ENCODE measurements at places on chromosomes 16 and 17. TPM values are rescaled to one million over a fixed set of nuclear protein-coding genes. Genes with fewer than 3 reads are reported as not detected.
A peak's percentile ranks its signal among the peaks of the same experiment; 100 is the strongest.

DNA sequence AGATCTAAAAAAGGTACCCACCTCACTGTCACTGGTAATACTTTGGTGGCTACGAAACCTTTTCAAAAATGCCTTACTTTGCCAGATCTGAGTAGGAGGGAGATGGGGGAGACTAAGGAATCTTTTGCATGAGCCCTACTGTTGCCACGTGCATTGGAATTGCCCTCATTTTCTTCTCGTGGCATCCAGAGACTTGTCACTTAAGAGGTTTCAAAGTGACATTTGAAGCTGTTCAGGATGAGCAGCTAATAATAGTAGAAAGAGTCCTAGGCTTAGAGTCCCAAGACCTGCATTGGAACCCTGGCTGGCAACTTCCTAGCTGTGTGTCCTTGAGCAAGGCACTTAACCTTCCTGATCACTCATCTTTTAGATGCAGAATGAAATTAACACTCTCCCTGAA is 43.5 kb downstream of the GPRC5B start:
- DNase-seq: no peak

GRCh38 chr17:45018848-45019711 is 32.4 kb downstream of the DCAKD start:
- peak; percentile 70 for DNase-seq

DNA sequence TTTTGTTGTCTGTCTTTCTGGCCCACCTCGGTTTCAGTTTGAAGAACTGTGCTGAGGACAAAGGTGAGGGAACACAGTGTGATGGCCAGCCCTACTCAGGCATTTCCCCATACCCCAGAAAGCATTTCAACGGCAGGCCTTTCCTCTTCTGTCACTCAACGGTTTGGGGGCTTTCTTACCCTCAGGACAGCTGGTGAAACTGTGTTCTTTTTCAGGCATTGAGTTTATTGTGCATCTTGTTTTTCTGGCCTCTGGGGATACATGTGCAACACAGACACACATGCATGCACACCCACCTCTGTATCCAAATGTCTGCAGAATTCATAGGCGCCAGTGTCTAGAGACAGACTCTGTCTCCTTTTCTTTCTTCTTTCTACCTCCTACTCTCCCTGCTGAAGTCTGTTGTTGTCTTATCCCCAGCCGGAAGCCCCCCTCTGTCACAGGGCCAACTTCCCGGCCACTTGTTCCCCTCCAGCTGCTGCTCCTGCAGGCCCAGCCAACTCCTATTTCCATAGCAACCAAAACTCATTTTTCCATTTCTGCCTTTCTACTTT is 17.0 kb downstream of the CHD9 start:
- peak; percentile 98 for DNase-seq

DNA sequence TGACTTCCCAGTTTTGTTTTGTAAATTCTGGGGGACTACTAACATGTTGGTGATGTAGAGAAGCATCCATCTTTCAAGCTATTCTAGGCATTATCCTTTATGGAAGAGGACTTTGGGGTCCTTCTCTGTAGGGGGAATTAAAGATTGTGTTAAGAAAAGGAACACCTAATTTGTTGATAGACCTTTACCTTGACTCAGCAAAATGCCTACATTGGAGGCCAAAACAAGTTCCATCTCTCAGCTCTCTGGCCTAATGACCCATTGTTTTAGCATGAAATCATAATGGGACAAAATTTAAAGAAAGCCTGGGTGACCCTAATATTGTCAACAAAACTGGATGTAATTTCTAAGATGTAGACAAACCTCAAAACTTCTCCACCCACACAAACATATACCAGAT is 465.3 kb upstream of the SOX9 start:
- no peak for DNase-seq

GRCh38 chr16:1926271-1926670 is 8.1 kb upstream of the HS3ST6 start:
- no peak for DNase-seq

The HOXB13 gene
- not detected for total RNA-seq

GRCh38 chr16:3951861-3952736 is 71.6 kb upstream of the CREBBP start:
- DNase-seq: peak; percentile 83

The TP53TG3C gene
- not detected for total RNA-seq

DNA sequence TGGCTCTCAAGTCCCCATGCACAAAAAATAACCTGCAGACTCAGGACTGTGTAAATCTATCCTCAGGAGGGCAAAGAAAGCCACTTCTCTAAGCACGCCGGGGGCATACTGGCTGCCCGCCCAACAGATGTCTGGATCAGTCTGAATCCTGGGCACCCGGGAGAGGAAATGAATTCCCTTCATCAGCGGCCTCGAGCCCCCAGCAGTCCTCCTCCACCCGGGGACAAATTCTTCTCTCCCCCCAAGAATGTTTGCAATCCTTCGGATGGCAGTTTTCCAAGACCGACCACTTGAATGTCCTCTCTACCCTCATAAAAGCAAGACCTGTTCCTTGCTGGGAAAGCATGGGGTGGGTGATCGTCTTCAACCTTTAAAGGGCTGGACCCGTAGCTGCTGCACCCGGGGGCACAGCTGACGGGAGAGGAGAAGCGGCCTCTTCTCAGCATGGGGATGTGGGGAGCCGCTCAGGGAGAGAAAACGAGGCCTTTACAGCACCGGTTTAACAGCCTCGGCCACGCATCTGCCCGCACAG is 9.4 kb upstream of the MAP2K3 start:
- DNase-seq: peak; percentile 69

DNA sequence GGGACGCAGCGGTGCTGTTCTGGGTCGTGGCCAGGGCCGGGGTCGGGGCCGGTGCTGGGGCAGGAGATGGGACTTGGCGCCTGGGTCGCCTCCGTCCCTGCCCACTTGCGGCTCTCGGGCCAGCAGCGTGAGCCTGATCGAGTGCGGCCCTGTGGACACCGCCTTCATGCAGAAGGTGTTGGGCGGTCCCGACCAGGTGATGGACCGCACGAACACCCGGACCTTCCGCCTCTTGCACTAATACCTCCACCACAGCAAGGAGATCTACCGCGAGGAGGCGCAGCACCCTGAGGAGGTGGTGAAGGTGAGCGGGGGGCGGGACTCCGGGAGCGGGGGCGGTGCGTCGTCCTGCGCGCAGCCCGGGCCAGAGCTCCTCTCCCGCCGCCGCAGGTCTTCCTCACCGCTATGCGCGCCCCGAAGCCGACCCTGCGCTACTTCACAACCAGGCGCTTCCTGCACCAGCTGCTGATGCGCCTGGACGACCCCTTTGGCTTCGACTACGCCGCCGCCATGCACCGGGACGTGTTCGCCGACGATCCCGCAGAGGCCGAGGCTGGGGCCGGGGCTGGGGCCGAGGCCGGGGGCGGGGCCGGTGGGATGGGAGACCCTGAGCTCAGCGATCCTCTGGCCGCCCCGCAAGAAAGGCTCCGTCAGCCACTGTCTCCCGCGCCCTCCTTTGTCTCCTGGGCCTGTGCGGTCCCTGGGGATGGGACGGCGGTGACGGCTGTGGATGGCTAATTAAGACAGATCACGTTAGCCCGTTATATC is 4.5 kb upstream of the HSD17B1 start:
- peak; percentile 58 for DNase-seq

GRCh38 chr16:12111223-12111622 is 134.7 kb downstream of the SNX29 start:
- no peak for DNase-seq

DNA sequence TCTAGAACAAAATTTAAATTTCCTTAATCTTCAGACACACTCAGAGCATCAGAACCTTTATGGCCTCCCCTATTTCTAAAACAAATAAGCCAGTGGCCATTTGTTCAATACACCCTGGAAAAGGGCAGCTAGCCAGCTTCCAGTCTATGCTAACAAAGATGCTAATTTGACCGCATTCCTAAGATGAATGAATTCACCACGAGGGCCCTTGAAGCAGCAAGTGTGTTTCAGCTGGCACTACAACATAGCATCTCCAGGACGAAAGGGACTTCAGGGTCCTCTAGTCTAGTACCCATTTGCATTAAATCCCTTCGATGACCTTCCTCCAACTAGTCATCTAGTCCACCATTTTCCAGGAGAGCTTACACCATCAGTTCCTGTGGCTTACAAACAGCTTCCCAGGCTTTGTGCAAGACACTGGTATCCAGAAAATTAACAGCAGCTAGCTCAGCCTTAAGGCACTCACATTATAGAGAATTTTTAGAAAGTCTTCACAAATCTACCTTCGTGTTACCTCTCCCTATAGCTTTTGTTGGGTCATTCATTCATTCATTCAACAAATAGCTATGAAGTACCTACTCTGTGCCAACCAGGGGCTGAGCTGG is 10.9 kb downstream of the KRT37 start:
- DNase-seq: peak; percentile 41

DNA sequence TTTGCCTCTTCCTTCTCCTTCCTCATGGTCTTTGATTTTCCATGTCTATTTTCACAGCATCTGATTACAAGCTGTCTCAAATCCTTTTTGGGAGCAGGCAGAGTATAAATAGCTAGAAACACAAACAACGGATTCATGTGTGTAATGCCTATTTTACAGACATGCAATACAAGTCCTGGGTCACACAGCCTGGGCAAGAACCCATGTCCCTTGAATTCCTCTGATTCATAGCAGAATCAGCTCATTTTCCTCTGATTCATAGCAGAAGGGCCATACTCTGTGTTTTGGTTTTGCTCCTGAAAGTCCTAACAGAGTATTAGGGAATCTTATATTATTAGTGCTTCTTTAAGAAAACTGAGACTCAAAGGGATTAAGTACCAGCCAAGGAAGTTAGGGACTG is 71.3 kb downstream of the IRX5 start:
- DNase-seq: no peak

DNA sequence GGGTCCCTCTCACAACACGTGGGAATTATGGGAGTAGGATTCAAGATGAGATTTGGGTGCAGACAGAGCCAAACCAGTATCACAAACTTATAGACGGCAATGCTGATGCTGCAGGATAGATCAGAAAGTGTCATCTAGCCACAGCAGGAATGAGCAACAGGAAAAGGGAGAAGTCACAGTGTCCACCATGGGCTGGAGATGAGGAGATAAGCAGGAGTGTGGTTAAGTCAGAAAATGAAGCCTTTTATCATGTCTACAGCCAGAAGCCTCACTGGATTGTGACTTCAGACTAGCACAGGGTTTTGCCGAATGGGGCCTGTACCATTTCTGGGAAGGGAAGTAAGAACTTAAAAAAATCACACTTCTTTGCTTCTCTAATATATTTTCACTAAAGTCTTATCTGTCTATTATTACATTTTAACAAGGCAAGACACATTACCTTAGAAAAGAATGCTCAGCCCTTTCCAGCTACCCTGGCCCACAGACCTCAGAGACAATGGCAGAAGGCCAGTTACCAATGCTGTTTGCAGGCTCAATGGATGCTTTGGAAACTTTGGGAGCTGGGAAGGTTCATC is 490.2 kb upstream of the SALL1 start:
- no peak for DNase-seq

GRCh38 chr16:85908889-85909589 is 10.1 kb downstream of the IRF8 start:
- peak; percentile 51 for DNase-seq

DNA sequence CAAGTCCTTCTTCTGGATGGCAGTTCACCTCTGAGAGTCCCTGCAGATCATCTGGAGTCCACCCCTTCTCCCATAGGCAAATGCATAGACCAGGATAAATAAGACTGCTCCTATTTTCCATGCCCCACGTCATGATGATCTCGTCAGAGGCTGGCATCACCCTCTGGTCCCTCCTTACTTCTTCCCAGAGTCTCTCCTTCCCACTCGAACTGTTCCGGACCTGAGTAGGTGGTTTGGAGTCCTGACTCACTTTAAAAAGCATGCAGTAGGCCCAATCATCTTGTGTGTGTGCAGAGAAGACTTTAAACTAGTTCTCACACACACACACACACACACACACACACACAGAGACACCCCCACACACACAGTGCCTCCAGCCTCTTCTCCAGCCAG is 72.0 kb downstream of the SOX9 start:
- no peak for DNase-seq
